ENCODE measurements at places on chromosomes 1 and 21.
A peak's percentile ranks its signal among the peaks of the same experiment; 100 is the strongest.

DNA sequence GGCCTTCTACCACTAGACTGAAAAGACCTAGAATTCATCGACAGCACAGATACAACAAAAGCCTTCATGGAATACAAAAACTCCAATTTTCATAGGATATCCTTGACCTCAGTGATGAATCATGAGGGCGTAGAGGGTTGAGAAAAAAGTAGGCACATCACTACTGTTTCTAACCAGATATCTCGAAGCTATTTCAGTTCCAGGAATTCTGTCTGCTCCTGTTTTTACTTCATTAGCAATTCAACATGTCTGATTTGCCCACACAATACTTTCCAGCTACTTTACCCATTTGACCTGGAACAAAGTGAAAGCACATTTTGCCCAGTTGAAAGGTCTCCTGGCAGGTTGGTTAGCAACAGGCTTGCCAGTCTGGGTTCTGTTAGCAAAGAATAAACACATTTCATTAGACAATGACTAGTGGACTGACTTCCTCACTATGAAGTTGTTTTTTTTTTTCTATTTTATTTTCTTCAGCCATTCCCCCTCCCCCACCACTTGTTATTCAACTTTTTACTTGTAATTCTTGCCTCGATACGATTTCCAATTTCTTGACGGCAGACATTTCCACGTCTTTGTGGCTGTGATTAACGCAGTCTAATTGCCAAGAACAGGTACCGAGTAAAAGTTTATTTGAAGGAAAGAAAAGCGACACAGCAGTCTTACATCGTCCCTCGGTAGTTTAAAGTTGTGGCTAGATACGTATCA lies 4.0 kb upstream of the ZBTB18 start:
- no peak for DNase-seq

DNA sequence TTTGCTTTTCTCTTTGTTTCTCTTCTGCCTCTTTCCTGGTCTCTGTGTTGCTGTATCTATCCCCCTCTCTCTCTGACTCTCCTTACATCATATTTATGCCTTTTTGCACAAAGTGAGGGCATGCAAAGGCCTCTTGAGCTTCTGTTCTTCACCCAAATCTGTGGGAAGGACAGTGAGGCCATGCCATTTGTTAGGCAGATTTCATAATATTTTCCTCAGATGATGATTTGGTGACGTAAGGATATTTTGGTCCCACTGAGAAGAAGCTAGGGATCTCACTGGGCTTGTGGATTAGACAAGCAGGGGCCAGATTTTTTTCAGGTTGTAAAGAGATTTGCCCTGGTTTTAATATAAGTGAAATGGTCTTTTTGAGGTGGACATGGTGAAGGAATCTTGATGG lies 249.4 kb upstream of the USP24 start:
- DNase-seq = no peak

DNA sequence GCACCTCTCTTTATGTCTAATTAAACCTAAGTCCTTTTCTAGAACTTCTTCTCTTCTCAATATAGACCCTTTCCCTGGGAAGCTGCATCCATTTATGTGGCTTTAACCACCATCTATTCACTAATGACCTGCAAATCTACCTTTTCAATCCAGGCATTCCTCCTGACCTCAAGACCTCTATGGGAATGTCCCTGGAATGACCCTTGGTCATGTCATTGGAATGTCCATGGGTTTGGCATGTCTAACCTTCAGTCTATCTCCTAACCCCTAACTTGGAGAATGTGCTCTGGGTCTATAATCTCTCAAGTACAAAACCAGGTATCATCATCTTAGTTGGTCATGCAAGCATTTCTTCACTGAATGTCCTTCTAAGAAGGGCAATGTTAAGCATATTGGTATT lies 196.1 kb downstream of the KCNH1 start:
- no peak for DNase-seq

DNA sequence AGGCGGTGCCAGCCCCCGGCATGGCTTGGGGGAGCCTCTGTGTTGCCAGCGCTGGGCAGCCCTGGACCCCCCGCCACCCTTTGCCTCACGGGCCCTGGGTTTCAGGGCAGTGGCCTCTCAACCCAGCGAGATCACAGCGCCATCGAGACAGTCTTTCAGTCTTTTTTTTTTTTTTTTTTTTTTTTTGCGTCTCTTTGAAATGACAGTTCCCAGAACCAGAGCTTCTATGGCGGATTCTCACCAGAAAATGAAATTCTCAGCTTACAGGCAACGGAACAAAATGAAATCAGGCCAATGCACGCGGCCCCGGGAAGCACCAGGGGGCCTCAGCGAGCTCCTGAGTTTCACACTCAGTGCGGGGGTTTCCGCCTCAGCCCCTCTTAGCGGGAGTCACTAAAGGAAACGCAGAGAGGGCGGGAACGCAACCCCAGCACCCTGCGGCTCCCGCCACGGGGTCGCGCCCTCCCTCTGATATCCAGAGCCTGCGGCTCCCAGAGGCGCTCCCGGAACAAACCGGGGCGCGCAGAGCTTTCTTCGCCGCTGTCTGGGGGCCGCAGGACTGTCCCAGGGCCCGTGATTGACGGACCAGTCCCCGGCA lies 8.0 kb upstream of the COL6A1 start:
- DNase-seq = peak; percentile 79

- peak; percentile 69 for DNase-seq
These were observed at the start of gene CD58 for GRCh38 chr1:116570358-116571214. CD58 (minus strand) TSS chr1:116571026; CDS start chr1:116570972, 54 bp downstream.

GRCh38 chr1:226804907-226805759 lies 65.3 kb upstream of the PSEN2 start:
- no peak for DNase-seq

DNA sequence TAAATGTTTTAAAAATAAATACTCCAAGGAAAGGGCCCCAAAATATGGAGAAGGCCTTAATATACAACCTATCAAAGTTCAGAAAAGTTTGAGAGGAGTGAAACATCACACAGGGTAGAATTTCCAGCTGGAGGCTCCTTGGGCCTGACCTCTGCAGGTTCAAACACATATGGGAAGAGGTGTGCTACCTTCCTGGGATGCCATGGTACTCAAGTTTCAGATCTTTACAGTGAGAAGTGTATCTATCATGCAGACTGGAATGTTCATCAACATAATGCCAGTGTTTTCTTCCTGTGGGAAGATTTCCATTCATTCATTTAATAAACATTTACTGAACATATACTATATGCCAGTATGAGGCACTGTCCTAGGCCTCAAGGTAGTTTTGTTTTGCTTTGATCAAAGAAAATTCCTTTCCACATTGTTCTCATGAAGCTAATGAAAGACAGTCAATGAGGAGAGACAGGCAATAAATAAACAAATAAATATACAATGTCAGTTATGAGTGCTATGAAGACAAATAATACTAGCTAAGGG lies 14.6 kb upstream of the ADAR start:
- DNase-seq = no peak

- DNase-seq = no peak
These were observed 689.5 kb upstream of the NCAM2 start for GRCh38 chr21:20308586-20309315.

DNA sequence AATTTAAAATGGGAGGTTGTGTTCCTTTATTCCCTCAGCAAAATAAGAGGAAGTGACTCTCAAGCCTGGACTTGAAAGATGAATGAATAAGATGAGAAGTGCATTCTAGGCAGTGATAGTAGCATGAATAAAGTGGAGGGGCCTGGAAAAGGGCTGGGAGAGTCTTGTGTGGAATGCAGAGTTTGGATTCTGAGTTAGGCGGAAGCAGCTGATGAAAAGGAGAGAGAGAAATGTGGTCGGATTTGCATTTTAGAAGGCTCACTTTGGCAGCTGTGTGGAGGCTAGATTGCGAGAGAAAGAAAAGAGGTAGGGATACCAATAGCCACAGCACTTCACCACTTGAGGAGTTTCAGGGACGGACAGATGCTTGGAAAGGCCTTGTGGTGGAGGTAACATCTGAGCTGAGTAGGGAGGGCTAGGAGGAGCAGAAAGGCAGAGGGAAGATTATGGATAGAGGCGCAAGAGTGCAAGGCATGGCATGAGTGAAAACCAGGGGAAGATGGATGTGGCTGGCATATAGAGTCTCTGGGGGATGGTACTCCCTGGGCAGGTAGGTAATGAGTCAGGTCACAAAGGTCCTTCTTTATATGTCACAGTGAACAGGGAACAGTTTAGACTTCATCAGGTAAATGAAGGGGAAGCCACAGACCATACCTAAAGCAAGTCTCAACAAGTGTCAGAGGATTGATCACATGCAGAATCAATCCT lies 59.6 kb downstream of the ST3GAL3 start:
- DNase-seq = no peak

GRCh38 chr1:197913495-197914276 lies 3.5 kb upstream of the LHX9 start:
- no peak for DNase-seq

DNA sequence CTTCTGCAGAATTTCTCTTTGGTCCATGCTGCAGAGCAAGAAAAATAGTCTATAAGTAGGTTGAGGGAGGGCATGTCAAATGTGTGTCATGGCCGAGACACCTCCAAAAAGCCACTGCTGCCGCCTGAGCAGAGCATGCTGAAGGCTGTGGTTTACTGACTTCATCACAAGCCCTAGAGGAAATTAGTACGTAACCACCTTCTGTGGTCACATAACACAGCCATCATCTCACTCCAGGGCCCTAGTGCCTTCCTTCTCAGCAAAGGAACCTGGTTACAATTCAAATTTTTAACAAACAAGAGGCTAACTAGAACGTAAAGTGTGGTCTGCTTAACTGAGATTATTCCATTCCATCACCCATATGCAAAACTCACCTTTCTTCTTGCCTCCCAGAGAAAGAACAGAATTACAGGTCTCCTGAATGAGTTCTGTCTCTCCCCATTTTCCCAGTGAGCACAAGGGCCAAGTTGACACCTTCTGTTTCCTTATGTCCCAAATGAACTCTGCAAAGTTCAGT lies at the start of gene PTPN22:
Gene PTPN22 (minus strand): TSS at position 116 of the 517 bp plus-strand sequence.
- no peak for DNase-seq

DNA sequence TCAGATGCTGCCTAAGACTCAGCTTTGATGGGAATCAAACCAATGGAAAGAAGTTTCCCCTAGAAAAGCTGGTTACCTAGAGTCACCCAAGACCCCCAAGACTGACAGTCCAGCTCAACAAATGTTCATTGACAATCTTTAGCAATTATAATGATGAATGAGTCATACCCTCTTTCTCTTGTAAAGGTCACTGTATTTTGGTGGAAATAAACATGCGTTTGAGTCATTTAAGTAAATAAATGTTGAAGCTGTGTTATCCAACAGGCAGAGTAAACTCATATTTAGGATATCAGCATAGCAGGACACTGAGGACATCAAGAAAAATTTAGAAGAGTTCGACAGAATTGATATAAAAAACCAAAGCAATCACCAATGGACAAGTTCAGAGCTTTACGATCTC lies 295.9 kb downstream of the RGS7 start:
- DNase-seq = no peak

- DNase-seq = no peak
These were observed 547.9 kb upstream of the ZP4 start for GRCh38 chr1:238438311-238439270.

GRCh38 chr1:166843322-166843721 lies 4.0 kb downstream of the POGK start:
- no peak for DNase-seq

DNA sequence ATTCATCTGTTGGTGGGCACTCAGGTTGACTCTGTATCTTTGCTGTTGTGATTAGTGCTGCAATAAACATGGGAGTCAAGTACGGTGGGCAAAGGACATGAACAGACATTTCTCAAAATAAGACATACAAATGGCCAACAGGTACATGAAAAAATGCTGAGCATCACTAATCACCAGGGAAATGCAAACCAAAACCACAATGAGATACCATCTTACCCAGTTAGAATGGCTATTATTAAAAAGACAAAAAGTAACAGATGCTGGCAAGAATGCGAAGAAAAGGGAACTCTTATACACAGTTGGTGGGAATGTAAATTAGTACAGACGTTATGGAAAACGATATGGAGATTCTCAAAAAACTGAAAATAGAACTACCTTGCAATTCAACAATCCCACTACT lies 98.9 kb downstream of the TMEM53 start:
- no peak for DNase-seq

DNA sequence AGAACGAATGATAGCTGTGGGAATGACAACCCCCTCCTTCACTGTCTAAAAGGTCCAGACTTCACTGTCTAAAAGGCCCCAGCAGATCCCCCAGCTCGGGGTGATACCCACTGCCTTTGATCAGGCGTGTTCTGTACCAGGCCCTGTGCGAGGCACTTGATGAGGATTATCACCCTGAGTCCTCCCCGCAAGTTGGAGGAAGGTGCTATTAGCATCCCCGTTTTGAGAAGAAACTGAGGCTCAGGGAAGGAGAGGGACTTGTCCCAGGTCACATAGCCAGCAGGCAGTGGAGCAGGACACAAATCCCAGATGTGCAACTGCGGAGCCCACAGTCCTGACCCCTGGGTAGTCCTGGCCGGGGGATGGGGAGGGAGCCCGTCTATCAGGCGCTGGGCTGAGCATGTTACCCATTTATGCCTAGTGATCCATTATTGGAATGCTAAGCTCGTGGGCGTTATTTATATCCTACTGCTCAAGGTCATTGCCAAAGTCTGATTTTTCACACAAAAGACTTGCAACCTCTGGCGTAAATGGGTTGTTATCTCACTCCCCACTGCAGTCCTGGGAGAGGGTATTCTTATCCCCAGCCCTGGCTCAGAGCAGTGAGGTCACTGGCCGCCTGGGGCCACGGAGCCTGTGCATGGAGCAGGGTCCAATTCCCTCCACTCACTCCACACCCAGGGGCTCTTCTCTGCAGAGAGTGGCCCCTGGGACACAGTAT lies 722.2 kb downstream of the MATN1 start:
- DNase-seq = no peak

DNA sequence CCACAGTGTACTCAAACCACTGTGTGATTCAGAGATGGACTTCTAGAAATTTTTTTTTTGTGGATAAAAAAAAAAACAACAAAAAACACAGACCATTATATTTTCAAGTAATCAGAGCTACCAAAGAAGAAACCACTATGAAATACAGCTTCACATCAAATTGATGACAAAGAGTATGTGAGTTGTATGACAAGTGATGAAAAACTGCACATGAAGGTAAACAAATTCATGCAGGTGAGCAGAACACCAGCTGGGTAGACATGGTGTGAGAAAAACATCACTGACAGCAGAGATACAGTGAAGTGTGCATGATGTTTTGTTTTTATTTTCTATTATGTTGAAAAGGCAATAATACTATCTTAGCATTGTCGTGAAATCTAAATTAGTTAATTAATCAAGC lies 8.0 kb upstream of the PTPRC start:
- DNase-seq = no peak

DNA sequence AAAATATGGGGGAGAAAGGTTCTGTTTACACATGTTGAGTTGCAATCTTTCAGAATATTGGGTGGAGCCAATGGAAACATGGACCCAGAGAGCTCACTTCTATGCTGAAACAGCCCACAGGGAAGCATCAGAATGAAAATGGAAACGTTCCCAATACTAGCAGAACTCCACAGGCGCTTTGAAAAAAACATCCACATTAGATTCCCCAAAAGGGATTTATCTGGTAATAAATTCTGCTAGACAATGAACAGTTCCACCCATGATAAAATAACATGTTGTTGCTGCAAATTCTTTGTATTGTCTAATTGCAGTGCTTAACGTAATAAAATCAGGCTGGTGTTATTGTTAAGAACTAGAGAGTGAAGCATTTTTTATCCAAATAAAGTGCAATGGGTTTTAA lies 197.0 kb downstream of the GABPA start:
- DNase-seq = no peak

Measured in fibroblast of the conjunctiva (primary cell).